CD4-positive, alpha-beta T cell treated with Interleukin-2 at 100 ng/mL for 4 hours (primary cell): ENCODE measurements at places on chromosomes 3 and 15.

- peak; percentile 21 for DNase-seq
These were observed 47.0 kb upstream of the PPIB start for GRCh38 chr15:64209680-64210334.

GRCh38 chr3:120503727-120504616, 53.2 kb upstream of the FSTL1 start:
- no peak for DNase-seq

DNA sequence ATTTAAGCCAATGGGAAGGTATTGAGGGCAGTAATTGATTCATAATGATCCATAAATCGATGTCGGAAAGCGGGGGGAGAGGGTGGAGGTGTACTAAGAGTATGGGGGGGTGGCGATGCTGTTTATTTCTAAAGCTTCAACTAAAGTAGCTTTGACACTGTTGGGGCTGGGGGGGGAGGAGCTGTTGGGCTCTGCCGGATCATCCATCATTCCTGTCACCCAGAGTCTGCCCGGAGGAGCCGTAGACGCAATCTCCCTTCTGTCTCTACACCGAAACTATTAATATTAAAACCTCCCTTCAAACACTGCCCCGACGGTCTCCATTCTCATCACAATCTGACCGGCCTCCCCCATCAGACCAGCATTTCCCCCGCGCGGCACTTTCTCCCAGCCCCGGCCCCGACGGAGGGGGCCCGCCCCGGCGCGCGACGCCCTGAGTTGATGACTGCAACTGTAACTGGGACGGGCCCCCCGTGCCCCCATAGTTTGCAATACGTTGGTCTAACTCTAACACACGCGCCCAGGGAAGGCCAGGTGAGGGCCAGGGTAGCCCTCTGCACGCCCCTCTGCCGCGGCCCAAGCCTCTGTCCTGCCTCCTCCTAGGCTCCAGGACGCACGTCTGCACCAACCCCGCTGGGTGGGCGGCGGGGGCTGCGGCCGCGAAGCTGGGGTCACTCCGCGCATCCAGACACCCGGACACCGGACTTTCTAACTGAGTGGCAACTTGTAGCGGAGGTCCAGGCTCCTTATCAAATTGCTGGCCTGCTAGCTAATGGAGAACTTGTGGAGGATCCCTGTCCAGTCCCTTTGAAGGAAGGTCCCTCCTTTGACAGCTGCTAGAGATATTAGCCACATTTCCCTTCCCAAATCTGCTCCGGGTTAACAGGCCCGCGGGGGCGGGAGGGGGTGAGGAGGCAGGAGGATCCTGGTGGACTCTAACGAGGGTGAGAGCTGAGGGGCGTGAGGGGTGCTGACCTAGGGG, 212.0 kb downstream of the MEIS2 start:
- no peak for DNase-seq

DNA sequence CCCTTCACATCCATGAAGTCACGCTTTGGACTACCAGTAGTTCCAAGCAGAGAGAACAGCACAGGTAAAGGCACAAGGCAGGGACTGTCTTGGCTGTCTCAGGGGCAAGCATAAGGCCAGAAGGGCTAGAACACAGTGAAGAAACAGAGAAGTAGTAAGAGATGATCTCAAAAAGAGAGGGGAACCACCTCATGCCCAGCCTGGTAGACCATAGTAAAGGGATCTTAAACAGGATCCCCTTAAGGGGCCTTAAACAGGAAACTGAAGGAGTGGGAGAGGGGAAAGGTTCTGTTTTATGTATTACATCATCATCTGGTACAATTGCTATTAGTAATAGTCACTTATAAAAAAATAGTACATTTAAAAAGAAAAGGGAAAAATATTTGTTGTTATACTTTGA, 25.8 kb downstream of the P2RY1 start:
- no peak for DNase-seq

DNA sequence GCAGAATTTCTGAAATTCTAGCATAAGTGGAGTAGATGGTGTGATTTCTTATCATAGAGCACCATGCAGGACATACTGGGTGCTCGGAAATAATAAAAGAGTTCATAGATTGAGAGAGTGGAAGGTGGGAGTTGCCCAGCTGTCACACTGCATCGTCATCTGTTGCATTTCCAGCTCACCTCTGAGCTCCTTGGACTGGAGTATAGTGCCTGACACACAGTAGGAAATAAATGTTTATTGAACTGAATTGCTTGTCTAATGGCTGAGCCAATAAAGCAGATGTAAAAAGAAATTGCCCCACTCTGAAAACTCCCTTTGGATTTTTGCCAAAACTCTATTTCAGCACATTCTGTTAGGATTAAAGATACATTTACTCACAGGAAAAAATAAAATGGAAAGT, 108.9 kb upstream of the UBE2E1 start:
- DNase-seq: no peak

GRCh38 chr3:197508461-197508860, 47.3 kb downstream of the BDH1 start:
- DNase-seq: no peak

DNA sequence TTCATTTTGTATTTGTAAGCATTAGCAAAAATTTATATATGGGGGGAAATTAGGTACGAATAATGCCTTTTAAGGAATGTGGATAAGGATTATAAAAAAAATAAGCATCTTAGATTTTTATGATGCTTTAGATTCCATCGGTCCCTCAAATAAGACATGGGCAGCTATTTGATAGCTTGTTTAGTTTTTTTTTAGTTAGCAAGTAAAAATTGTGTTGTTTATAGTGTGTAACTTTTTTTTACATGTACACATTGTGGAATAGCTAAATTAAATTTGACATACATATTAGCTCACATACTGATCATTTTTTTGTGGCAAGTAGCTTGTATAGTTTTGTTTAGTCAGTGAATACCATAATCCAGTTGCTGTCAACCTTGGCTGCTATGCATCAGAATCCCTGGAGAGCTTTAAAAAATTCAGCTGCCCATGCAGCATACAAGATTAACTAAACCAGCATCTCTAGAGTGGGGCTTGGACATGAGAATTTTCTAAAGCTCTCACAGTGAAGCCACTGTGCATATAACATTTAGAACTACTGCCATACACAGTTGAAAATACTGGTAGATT, 53.9 kb downstream of the TMOD3 start:
- no peak for DNase-seq

DNA sequence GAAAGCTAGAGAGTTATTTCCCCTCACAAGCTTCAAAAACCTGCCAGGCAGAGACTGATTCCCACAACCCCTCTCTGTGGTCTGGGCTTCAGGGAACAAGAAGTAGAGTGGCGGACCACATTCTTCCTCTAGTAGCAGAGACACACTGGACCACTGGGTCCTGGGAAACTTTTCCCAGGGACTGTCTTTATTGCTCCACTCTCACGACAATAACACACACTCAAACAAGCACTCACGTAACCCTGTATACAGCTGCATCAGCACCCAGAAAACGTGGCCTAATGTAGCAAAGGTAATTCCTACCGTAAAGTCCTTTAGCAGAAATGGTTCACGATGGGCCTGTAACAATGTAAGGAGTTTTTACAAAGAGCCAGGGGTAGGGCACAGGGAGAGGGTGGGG, 27.6 kb downstream of the CPOX start:
- no peak for DNase-seq

- peak; percentile 17 for DNase-seq
These were observed 328.3 kb downstream of the THSD4 start for GRCh38 chr15:71443538-71443937.

DNA sequence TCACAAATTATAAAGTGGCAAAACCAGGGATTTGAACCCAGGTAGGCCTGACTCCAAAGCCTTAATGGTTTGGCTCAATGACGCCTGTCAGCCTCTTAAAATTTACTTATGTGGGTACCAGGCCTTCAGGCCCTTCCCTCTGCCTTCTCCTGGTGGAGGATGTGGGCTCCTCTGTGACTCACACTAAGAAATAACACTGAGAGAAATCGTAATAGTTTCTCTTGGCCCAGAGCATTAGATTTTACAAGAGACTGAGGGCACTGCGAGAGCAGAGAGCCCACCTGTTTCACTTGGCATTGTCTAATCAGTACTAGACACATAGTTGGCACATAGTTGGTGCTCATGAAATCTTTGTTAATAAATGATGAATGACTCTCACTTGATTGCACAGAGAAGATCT, 505.2 kb downstream of the SHQ1 start:
- DNase-seq: peak; percentile 12

DNA sequence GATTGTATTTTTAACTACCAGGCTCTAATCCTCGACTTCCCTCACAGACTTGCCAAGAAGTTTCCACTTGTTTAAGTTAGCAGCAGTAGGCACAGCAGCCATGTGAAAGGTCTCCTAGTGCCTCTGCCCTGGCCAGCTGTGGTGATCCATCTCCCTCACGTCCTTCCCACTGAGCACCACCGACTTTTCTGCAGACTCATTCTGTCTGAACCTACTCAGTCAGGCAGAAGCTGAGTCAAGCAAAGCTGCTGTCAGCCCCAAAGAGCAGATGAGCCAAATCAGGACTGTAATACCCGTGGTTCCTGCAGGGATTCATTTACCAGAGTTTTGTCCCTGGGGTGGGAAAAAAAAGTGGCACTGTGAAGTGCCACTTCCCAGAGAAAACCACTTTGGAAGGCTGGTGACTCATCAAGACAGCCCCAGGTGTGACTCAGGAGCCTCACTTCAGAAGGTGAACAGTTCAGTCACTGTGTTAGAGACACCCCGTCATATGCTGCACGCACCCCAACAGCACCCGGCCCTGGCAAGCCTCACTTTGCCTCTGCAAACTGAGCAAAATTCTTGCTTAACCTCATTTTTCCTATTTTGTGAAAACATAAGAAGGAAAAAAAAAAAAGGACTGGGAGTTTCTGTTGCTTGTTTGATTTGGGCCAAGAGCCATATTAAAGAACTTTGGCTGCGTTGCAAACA, 76.0 kb downstream of the WWTR1 start:
- no peak for DNase-seq

- DNase-seq: no peak
These were observed 209.6 kb downstream of the TJP1 start for GRCh38 chr15:29612701-29613100.

- DNase-seq: no peak
These were observed 295.7 kb downstream of the UNC13C start for GRCh38 chr15:54273928-54274327.
